ENCODE measurements at places on chromosomes 6 and 20.

- no peak for DNase-seq
Measured at GRCh38 chr6:130962966-130963365, 100.1 kb downstream of the EPB41L2 start.

- DNase-seq = peak; percentile 27
Measured at GRCh38 chr6:158978757-158979156, 21.2 kb downstream of the RSPH3 start.

- DNase-seq = no peak
Measured at GRCh38 chr20:50445354-50446151, 64.6 kb upstream of the PTPN1 start.

DNA sequence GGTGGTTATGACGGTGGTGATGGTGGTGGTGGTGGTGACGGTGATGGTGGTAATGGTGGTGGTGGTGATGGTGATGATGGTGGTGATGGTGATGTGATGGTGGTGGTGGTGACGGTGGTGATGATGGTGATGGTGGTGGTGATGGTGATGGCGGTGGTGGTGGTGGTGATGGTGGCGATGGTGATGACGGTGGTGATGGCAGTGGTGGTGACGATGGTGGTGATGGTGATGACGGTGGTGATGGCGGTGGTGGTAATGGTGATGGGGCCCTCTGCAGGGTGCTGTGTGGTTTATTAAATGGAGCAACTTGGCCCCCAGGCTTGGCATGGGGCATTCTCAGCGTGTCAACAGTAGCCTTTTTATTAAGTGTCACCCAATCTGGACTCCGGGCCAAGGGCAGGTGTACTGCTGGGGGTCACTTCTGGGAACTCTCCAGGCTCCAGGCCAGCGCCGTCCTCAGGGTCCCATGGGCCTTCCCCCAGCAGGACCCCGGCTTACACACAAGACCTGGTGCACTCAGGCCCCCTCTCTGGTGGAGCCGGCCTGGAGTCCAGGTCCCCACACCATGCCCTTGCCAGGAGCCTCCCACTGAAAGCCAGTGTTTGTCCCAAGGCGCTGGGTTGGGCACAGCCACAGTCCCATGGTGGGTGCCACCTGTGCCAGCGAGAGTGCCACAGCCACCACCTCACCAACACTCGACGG is 8.8 kb downstream of the CABLES2 start:
- DNase-seq = no peak
